IMR-90 (cell line): ENCODE measurements at places on chromosomes 2 and 18. TPM values are rescaled to one million over a fixed set of nuclear protein-coding genes. Genes with fewer than 3 reads are reported as not detected.
A peak's percentile ranks its signal among the peaks of the same experiment; 100 is the strongest.

The VAMP8 gene
- total RNA-seq, result 0.83 and 0.90 TPM in 2 replicates

The TANC1 gene
- total RNA-seq, result 12.8 and 12.9 TPM in 2 replicates

The RAMP1 gene
- 15.8 and 19.2 TPM in 2 replicates for total RNA-seq

DNA sequence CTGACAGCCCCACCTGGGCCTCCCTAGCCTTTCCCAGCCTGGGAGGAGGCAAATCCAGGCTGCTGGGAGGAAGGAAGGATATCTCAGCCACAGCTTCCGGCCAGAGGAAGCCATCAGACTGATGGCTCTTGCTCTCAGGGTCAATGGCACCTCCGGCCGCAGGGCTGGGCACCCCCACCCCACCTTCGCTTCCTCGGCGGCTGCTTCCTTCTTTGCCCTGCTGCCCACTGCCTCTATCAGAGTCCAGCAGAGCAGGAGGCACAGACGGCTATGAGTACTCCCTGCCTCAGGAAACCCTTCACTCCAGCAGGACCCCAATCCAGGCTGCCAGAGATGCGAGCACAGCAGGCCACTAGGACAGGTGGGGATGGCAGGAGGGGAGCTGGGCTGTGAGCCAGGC, 3.3 kb downstream of the SEMA4C start:
- no peak for DNase-seq

GRCh38 chr2:120960770-120961366, 225.2 kb downstream of the GLI2 start:
- DNase-seq, result no peak

DNA sequence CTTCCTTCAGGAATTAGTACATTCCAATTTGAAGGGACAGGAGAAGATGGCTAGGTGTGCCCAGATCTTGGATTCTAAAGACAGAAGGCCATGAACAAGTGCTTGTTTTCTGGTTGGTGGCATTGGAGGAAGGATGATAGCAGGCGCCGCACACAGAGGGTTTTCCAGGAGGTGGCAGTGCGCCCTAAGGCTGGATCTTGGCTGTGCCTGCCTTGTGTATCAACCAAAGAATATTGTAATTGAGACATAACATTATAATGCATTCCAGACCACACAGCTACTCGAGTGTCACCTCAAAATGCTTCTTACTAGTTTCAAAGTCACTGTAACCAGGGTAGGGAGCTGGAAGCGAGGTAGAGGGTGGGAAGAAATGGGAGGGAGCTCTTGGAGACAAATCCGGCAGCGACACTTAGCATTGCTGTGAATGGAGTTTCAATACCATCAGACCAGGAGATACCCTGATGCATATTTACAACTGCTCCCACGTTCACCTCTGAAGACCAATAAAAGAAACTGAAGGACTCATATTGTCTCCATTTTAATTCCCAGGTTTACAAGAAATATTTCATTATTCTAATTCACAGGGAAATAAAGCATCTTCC, 42.5 kb downstream of the CPO start:
- peak; percentile 76 for DNase-seq

GRCh38 chr2:134275058-134275862, 21.4 kb downstream of the MGAT5 start:
- DNase-seq, result no peak
